CD8-positive, alpha-beta T cell (primary cell): ENCODE measurements at places on chromosomes 11 and 22.
A peak's percentile ranks its signal among the peaks of the same experiment; 100 is the strongest.

- DNase-seq = peak; percentile 77
Observed at GRCh38 chr11:119741369-119742262, 12.6 kb upstream of the NECTIN1 start.

GRCh38 chr22:41595703-41596102, 6.1 kb upstream of the PMM1 start:
- no peak for DNase-seq

DNA sequence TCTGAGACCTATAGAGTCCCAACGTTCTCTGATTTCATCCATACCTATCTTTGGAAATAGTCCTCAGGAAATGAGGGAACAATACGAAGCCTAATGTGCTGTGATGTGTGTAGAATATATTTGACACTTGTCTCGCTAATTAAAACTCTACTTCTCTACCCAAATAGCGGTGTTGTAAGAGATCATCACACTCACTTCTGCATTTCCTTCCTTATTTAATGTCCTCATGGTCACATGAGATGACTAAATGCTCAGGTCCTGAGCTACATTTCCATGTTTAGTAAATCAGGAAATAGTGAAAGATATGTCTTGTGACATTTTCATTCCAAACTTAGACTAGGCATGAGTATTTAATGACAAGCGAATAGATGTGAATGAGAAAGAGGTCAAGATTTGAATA, 112.3 kb downstream of the MAML2 start:
- DNase-seq = no peak

- DNase-seq = no peak
Observed at GRCh38 chr11:74322667-74323066, 11.2 kb upstream of the P4HA3 start.

DNA sequence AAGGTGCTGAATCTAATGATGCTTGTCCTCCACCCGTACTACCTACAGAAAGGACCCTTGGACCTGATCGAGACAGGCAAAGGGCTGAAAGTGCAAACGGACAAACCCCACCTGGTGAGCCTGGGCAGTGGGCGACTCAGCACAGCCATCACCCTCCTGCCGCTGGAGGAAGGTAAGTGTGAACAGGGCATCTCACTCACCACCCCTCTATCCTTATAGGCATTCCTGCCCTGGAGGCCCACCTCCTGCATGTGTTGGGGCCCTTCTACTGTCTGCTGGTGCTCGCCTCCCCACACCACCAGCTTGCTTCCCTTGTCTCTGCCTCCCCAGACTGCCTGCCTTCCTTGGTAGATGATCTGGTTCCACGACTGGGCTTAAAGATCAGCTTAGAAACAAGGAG, 7.1 kb downstream of the PHLDB1 start:
- DNase-seq = no peak

DNA sequence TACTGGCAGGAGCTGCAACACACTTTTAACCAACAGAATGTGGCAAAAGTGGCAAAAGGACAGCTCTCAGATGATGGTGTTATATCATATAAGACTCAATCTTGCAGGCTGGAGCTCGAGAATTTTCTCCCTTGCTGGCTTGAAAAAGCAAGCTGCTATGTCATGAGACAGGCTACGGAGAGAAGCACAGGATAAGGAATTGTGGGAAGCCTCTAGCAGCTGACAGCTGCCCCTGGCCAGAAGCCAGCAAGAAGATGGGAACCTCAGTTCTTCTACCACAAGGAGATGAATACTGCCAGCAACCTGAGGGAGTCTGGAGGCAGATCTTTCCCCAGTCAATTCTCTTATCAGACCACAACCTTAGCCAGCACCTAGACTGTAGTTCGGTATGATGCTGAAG, 24.6 kb downstream of the FXYD6 start:
- DNase-seq = no peak

GRCh38 chr11:11171854-11172253, 181.2 kb downstream of the CSNK2A3 start:
- DNase-seq = no peak

GRCh38 chr22:48711031-48711431, 1116.6 kb downstream of the BRD1 start:
- DNase-seq = no peak

GRCh38 chr11:68584097-68584496, 100.2 kb upstream of the GAL start:
- peak; percentile 70 for DNase-seq

GRCh38 chr22:16806401-16806800, 18.8 kb downstream of the XKR3 start:
- DNase-seq = no peak

DNA sequence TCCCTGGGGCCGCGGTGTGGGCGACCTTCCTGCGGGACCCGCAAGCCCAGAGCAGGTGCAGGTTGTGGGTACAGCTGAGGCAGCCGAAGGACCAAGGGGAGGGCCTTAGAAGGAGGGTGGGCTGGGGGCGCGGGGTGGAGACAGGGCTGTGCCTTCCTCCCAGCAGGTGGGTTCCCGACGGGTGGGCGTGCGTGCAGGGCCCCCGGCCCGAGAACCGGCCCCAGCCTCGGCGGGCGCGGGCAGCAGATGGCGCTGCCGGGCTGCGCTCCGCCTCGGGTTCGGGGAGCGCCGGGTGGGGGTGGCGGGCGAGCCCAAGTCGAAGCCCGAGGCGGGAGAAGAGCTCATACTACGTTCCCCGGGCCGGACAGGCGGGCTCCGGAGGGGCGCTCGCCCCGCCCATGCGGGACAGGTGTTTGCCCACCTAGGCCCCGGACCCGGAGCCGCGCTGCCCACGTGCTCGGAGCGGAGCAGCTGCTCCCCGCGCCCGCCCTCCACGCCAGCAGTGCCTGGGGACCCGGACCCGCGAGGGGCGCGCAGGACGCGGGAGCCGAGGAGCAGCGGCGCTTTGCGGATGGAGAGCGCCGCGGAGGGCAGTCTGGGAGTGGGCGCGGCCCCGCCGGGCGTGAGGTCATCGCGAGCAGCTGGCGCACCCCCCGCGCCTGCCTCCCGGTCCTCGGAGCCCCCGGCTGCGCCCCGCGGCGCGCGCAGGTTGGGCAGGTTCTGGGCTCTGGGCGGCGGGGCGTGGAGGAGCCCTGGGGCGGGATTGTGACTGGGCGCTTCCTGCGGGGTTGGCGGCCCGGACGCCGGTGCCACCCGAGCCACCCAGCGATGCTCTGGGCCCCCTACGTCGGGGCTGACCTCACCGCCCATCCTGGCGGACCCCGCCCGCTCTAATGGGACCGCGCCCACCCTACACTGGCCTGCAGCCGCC, 25.3 kb downstream of the DUSP8 start:
- no peak for DNase-seq

- peak; percentile 72 for DNase-seq
Observed at GRCh38 chr11:62786318-62787004, 741 bp upstream of the TMEM179B start.

GRCh38 chr11:118162846-118163245, 10.2 kb upstream of the SCN4B start:
- DNase-seq = no peak

DNA sequence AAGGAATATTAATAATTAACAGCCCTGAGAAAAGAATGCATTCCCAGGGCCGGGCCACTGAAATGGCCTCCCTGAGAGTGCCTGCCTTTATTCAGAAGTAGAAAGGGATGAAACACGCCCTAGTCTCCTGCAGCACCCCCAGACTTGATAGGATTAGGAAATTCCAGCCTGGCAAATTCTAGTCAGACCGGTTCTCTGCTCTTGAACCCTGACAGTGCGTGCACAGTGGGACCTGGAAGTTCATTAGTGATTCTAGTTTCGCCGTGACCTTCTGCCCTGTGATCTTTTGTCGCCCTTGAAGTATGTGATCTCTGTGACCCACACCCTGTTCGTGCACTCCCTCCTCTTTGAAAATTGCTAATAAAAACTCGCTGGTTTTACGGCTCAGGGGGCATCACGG, 2.1 kb upstream of the GSTP1 start:
- no peak for DNase-seq

GRCh38 chr11:12286606-12287005, 90.8 kb upstream of the PARVA start:
- no peak for DNase-seq

- DNase-seq = no peak
Observed at GRCh38 chr11:133930053-133930766, 26.6 kb downstream of the IGSF9B start.
